ENCODE measurements at places on chromosomes 7 and 10.
A peak's percentile ranks its signal among the peaks of the same experiment; 100 is the strongest.

DNA sequence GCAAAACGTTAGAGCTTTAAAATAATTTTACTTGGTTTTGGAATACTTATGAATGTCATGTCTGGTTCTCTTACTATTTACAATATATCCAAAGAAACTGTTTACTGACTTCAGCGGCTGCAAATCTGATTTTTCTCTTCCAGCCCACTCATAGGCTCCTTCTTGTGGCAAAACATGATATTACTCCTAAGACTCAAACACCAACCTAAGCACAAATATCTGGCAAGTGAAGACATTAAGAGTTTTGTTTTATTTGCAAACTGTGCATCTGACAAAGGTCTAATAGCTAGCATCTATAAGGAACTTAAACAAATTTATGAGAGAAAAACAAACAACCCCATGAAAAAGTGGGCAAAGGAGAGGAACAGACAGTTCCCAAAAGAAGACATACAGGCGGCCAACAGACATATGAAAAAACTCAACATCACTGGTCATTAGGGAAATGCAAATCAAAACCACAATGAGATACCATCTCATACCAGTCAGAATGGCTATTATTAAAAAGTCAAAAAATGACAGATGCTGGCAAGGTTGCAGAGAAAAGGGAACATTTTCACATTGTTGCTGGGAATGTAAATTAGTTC, 20.3 kb upstream of the GJC3 start:
- DNase-seq: peak; percentile 17

GRCh38 chr7:38245409-38245977, 27.9 kb downstream of the TARP start:
- DNase-seq: no peak

DNA sequence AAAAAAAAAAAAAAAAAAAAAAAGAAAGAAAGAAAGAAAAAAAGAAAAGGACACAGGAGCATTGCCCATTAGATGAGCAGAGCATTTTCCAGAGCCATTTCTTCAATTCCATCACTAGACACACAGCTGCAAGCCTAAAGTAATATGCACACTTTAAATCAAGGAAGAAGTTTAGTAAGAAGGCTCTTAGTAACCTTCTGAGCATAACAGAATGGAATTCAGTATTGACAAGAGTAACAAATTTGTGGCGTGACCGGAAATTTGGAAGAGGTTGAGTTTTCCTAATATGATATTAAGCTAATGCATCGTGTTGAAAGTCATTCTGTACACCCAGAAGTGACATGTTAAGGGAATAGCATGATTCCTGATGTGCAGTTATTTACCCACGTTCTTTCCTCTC, 35.3 kb downstream of the SMURF1 start:
- no peak for DNase-seq

- no peak for DNase-seq
These were observed 309.9 kb downstream of the GRID1 start for GRCh38 chr10:86056672-86057071.

GRCh38 chr7:15424468-15424867, 137.3 kb downstream of the AGMO start:
- no peak for DNase-seq

Data from AML-193 (cell line).